ENCODE measurements at places on chromosomes 3 and 15. TPM values are rescaled to one million over a fixed set of nuclear protein-coding genes. Genes with fewer than 3 reads are reported as not detected.

DNA sequence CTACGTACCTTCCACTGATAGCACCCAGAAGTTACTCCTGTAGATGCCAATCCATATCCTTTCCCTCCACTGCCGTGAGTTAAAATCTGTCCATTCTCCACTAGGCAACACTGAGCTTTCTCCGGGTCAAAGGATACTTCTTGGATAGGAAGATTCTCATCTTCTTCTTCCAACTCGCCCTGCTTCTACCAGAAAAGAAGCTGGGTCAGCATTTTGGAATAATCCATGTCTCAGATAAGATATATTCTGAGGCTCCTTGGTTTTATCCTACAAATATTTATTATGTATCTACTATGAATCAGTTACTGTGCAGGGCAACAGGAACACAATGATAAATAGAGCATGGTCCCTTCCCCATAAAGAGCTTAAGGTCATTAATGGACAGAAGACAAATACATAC is 89.2 kb downstream of the FBXL22 start:
- H3K4me1 ChIP-seq: no peaks in the 10 kb centered on the region
- H3K36me3 ChIP-seq: no peaks in the 10 kb centered on the region
- DNase-seq: no peak
- H3K27me3 ChIP-seq: no peaks in the 10 kb centered on the region
- H3K27ac ChIP-seq: no peak overlapping the region

DNA sequence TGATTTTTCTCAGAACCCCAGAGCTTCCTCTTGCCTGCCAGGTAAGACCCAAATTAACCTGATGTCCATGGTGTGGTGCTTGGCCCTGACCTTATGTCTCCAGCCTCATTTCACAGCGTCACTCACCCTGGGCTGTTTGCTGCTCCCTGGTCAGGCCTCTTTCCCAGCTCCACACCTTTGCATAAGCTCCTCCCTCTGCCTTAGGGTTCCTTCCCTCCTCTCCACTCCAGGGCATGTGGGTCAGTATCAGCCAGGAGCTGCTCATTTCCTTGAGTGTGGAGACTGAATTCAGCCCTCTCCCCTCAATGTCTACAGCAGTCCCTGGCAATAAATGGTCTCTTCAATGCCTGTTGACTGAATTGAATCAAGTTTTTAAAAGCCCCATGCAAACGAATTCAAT is 75.6 kb upstream of the ANKRD34C start:
- no peaks in the 10 kb centered on the region for H3K36me3 ChIP-seq
- no peaks in the 10 kb centered on the region for H3K4me1 ChIP-seq
- H3K27me3 ChIP-seq: peaks cover 40% of the 10 kb centered on the region
- no peak for DNase-seq

GRCh38 chr3:51156147-51156546 is 228.9 kb upstream of the MANF start:
- H3K4me3 ChIP-seq: no peak overlapping the region
- DNase-seq: no peak
- H3K36me3 ChIP-seq: no peaks in the 10 kb centered on the region
- H3K27me3 ChIP-seq: no peaks in the 10 kb centered on the region

DNA sequence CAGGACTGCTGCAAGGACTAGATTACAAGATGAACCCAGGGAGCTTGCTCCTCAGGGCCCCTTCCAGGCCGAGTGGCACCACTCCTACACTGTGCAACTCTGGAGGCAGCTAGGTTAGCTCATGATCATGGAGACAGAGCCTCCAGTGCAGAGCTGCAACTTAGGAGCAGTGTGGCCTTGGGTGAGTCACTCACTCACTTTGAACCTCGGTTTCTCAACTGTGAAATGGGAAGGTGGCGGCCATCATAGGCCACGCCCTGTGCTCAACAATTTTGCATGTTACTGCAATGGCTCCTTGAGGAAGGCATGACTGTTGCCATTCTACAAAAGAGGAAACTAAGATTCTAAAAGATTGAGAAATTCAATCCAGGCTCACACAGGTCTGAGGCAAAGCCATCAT is 11.2 kb upstream of the CXCR6 start:
- H3K27ac ChIP-seq: no peak overlapping the region
- no peak overlapping the region for H3K4me3 ChIP-seq
- H3K36me3 ChIP-seq: peaks cover 4% of the 10 kb centered on the region
- H3K4me1 ChIP-seq: no peaks in the 10 kb centered on the region
- DNase-seq: no peak
- H3K27me3 ChIP-seq: no peaks in the 10 kb centered on the region

DNA sequence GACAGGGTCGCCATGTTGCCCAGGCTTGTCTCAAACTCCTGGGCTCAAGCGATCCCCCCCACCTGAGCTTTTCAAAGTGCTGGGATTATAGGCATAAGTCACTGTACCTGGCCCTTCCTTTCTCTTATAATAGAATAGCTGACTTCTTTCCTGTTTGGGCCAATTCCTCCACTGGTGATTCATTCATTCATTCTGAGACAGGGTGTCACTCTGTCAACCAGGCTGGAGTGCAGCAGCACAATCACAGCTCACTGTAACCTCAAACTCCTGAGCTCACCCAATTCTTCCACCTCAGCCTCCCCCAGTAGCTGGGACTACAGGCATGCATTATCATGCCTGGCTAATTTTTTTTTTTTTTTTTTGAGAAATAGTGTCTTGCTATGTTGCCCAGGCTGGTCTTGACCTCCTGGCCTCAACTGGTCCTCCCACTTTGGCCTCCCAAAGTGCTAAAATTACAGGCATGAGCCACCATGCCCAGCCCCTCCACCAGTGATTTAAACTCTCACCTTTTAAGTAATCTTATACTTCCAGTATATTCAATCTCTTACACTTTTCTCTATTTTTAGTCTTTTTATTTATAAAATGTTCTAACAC is 20.9 kb downstream of the GNB4 start:
- no peaks in the 10 kb centered on the region for H3K4me1 ChIP-seq
- H3K4me3 ChIP-seq: no peak overlapping the region
- no peaks in the 10 kb centered on the region for H3K27me3 ChIP-seq
- H3K36me3 ChIP-seq: no peaks in the 10 kb centered on the region
- H3K27ac ChIP-seq: no peak overlapping the region
- DNase-seq: no peak

- no peaks in the 10 kb centered on the region for H3K36me3 ChIP-seq
- H3K27ac ChIP-seq: no peak overlapping the region
- H3K4me3 ChIP-seq: no peak overlapping the region
- no peaks in the 10 kb centered on the region for H3K27me3 ChIP-seq
- H3K4me1 ChIP-seq: no peaks in the 10 kb centered on the region
- DNase-seq: no peak
These were observed 42.4 kb upstream of the PPIB start for GRCh38 chr15:64205202-64205601.

DNA sequence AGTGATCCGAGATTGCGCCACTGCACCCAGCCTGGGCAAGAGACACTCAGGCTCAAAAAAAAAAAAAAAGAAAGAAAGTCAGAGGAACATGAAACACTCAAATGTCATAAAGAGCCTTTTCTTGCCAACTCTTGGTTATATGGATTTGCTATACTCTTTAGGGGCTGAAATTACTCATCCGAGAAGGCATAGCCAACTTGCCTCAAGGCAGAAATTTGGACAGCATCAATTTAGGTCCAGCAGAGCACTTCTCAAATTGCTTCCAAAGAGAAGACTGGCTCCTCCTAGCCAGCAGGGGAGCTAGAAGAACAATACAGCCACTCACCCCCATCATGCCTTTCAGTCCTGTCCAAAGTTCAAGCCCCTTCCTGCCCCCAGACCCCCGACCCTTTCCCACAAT is 43.8 kb downstream of the OSBPL10 start:
- DNase-seq: no peak
- no peaks in the 10 kb centered on the region for H3K27me3 ChIP-seq
- peak overlapping the region; percentile 5 for H3K27ac ChIP-seq
- no peak overlapping the region for H3K4me3 ChIP-seq
- no peaks in the 10 kb centered on the region for H3K36me3 ChIP-seq

- no peaks in the 10 kb centered on the region for H3K27me3 ChIP-seq
- H3K4me3 ChIP-seq: no peak overlapping the region
- DNase-seq: no peak
These were observed 15.8 kb upstream of the SAMMSON start for GRCh38 chr3:69983546-69984265.

- H3K4me3 ChIP-seq: no peak overlapping the region
- no peaks in the 10 kb centered on the region for H3K4me1 ChIP-seq
- no peak for DNase-seq
- H3K27ac ChIP-seq: no peak overlapping the region
- no peaks in the 10 kb centered on the region for H3K36me3 ChIP-seq
These were observed 52.4 kb upstream of the SLC6A1 start for GRCh38 chr3:10940106-10940505.

GRCh38 chr3:158420654-158421396 is 150.2 kb upstream of the MLF1 start:
- DNase-seq: no peak
- no peaks in the 10 kb centered on the region for H3K4me1 ChIP-seq
- no peaks in the 10 kb centered on the region for H3K36me3 ChIP-seq
- H3K27ac ChIP-seq: no peak overlapping the region

DNA sequence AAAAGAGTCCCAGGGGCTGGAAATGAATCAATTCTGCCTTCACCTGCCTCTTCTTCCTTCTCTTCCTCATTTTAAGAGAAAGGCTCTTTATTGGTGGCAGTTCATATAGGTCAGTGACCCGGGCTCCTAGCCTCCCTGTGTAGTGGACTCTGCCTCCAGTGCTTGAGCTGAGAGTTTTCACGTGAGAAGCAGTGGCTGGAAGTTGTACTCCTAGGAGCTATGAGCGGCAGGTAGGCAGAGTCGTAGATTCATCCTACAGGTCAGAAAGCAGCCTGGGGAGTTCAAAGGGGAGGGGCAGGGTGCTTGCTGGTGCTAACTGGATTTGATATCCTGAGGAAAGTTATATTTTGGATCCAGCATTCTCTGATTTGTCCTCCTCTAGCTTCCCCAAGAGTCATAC is 101.1 kb downstream of the RPLP1 start:
- H3K36me3 ChIP-seq: no peaks in the 10 kb centered on the region
- no peak for DNase-seq
- H3K27me3 ChIP-seq: peaks cover 13% of the 10 kb centered on the region
- peaks cover 25% of the 10 kb centered on the region for H3K4me1 ChIP-seq

DNA sequence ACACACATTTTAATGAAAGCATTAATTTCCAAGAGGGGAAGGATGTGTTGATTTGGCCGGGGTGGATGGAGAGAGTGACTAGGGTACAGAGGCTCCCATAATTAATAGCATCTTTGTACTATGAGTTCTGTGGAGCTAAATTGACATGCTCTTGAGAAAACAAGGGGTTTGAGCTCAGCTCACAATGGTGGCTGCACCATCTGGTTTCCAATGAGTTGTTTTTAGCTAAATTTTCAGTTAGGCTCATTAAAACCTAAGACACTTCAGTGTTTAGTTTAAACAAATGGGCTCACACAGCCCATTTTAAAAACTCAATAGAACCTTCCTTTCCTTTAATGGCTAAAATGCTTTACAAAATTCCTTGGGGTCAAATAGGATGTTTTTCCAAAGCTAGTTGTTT is 199.7 kb downstream of the TNIK start:
- peaks cover 3% of the 10 kb centered on the region for H3K4me1 ChIP-seq
- no peaks in the 10 kb centered on the region for H3K27me3 ChIP-seq
- H3K36me3 ChIP-seq: no peaks in the 10 kb centered on the region
- no peak for DNase-seq
- no peak overlapping the region for H3K4me3 ChIP-seq

DNA sequence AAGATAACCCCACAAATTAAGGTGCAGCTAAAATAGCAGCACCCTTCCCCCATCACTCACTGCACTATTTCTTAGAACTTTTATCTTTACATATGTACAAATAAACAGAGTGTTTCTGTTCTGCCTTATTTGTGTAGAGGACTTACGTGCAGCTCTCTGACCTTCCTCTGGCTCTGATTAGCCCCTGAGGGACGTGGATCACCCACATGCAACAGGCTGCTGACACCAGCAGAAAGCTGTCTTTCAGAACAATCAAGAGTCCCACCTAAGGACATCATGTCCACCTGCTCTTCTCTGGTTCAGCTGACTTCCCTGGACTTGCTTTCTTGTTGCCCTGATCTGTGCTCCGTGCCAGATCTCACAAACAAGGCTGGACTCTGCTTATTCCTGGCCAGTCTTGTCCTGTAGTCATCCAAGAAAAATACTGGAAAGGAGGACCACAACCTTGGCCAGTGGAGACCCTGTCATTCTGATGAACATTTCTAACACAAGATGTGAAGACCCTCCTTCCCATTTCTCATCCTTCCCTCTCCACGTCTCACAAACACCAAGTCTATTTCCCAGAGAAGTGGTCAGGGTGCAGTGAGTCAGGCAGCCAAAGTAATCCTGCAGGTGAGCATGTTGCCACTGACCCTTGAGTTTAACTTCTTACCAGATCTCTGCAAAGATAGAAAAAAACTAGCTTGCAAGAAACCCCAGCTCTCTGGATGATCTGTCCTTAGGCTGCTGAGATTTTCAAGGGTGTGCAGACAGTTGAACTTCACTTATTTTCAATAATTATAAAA is 243.6 kb upstream of the ICE2 start:
- no peaks in the 10 kb centered on the region for H3K36me3 ChIP-seq
- no peak for DNase-seq
- H3K27me3 ChIP-seq: no peaks in the 10 kb centered on the region
- no peak overlapping the region for H3K4me3 ChIP-seq

GRCh38 chr3:61996366-61996765 is 377.0 kb downstream of the FEZF2 start:
- no peak overlapping the region for H3K4me3 ChIP-seq
- H3K27ac ChIP-seq: peak overlapping the region; percentile 36
- H3K4me1 ChIP-seq: no peaks in the 10 kb centered on the region
- H3K27me3 ChIP-seq: no peaks in the 10 kb centered on the region

DNA sequence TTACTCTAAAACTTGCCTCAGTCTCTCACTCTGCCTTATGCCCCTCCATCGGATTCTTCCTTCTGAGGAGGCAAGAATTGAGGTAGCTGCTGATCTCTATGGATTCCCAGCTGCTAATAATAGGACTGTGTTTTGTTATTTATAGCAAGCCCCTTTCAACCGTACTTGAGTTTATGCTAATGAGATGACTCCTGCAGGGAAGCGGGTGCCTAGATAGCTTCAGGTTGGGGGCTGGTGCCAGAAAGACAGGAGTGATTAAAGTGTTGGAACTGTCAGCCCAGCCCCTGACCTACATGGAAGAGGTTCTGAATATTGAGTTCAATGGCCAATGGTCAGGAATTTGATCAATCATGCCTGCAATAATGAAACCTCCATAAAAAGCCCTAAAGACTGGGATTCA is 21.8 kb upstream of the LIMD1 start:
- no peaks in the 10 kb centered on the region for H3K27me3 ChIP-seq
- DNase-seq: no peak
- no peaks in the 10 kb centered on the region for H3K36me3 ChIP-seq
- H3K4me3 ChIP-seq: no peak overlapping the region
- no peak overlapping the region for H3K27ac ChIP-seq

GRCh38 chr15:73771385-73772045 is 18.4 kb upstream of the INSYN1 start:
- H3K4me1 ChIP-seq: no peaks in the 10 kb centered on the region
- no peak for DNase-seq
- no peak overlapping the region for H3K4me3 ChIP-seq
- no peaks in the 10 kb centered on the region for H3K27me3 ChIP-seq

The JMJD7 gene
- polyA plus RNA-seq: 9.2 TPM

The GOLGA6D gene
- not detected for polyA plus RNA-seq

The CRABP1 gene
- 179 TPM for polyA plus RNA-seq

The FRMD4B gene
- 10.8 TPM for polyA plus RNA-seq

The LTF gene
- polyA plus RNA-seq: 0.27 TPM

The SLC51A gene
- polyA plus RNA-seq: 13.9 TPM

The CYP8B1 gene
- 2.2 TPM for polyA plus RNA-seq

The RBSN gene
- 21.2 TPM for polyA plus RNA-seq

The TP63 gene
- polyA plus RNA-seq: 1.9 TPM

The TPRG1 gene
- polyA plus RNA-seq: 1.2 TPM

The TGM4 gene
- not detected for polyA plus RNA-seq

The IL5RA gene
- not detected for polyA plus RNA-seq

The CCR2 gene
- polyA plus RNA-seq: not detected

The CCDC13 gene
- polyA plus RNA-seq: not detected

The ILDR1 gene
- polyA plus RNA-seq: 2.3 TPM
